ENCODE measurements at places on chromosomes 4 and X. TPM values are rescaled to one million over a fixed set of nuclear protein-coding genes. Genes with fewer than 3 reads are reported as not detected.

The CXCL8 gene
- polyA plus RNA-seq = 1.2 TPM

The VCX3B gene
- not detected for polyA plus RNA-seq

The RGN gene
- polyA plus RNA-seq = 14.8 TPM

The ZNF185 gene
- 6.4 TPM for polyA plus RNA-seq

The SSX4 gene
- polyA plus RNA-seq = not detected

The PGM2 gene
- 24.0 TPM for polyA plus RNA-seq

The MID1 gene
- polyA plus RNA-seq = 6.2 TPM

All from spinal cord (tissue), 10 donors.